ENCODE measurements at places on chromosomes 13 and 19.

- no peak for DNase-seq
Observed at GRCh38 chr19:38433268-38433733, at the start of gene RYR1. Gene RYR1, plus strand, starts transcription at chr19:38433691. Its CDS starts 139 bp downstream, at chr19:38433830.

DNA sequence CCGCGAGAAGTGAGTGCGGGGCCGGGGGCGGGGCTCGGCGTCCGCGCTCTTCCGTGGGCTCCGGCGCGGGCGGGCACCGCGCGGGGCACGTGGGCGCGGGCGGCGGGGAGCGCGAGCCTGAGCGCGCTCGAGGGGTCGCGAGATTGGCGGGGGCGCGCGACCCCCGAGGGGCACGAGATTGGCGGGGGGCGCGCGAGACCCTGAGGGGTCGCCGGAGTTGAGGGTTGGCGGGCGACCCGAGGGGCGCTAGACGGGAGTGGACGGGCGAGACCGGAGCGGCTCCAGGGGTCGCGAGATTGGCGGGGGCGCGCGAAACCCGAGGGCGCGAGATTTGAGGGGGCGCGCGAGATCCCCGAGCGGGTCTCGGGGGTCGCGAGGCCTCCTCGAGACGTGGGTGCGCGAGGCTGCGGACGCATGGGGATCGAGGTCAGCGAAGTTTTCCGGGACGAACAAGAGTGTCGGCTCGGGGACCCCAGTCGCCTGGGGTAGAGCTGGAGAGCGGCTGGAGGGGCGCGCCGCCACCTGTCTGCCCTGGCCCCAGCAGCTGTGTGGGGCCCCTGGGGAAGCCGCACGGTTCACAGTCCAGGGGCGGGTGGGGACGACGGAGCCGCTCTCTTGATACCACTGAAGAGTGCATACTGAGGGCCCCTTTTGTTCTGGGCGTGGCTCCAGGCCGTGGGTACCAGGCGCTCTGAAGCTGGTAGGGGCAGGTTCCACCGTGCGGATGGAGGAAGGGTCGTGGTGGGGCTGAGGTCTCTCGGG is 682 bp downstream of the SSBP4 start:
- DNase-seq, result no peak

GRCh38 chr19:46546194-46546896 is 50.7 kb upstream of the PNMA8B start:
- no peak for DNase-seq

GRCh38 chr13:67961331-67961730 is 731.2 kb upstream of the PCDH9 start:
- DNase-seq, result no peak

DNA sequence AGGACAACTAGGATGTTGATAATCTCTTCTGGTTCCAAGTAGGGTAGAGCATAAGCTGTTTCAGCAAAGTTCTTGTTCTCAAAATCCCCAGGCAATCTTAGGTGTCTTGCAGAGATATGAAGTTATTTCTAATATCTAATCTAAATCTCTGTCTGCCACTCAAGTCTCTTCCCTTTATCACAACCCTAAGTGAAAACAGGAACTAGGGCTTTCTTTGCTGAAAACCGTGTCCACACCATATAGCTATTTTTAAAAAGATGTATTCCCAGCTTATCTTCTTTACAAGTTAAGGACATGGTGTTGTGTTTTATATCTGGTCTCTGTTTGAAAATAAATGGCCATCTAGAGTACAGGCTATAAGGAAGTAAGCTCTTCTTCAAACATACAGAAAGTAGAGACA is 11.3 kb upstream of the RNASEH2B start:
- no peak for DNase-seq

DNA sequence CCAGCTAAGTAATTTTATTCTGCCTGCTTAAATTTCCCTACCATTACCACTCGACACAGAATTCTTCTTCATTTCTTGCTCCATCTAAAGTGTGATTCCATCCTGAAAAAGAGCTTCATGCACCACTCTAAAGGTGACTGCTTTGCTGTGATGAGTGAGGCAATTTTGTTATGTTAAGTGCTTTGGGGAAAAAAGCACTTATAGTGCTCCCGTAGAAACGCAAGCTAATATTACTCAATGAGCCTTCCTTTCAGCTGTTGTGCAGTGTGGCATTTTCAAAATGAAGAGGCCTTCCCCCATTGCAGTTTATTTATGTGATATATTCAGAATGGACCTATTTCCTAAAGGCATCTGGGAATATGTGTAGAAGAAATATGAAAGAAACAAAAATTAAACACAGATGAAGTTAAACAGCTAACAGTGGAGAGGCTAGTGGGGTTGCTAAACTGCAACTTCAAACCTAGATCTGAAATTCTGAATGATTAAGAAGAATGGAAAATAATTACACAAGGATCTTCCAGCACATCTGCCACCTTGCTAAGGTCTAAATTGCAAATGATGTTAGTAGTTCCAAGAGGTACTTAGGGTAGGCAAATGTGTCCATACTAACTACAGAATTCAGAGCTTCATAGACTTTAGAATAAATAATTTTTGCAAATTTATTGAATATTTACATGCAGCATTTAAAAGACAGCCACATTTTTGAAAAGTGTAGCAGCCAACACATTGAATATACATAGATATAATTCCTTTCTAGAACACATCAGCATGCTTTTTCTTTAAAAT is 211.7 kb downstream of the DCT start:
- DNase-seq, result no peak

- no peak for DNase-seq
Observed at GRCh38 chr13:51342706-51343105, 3.2 kb downstream of the SERPINE3 start.

DNA sequence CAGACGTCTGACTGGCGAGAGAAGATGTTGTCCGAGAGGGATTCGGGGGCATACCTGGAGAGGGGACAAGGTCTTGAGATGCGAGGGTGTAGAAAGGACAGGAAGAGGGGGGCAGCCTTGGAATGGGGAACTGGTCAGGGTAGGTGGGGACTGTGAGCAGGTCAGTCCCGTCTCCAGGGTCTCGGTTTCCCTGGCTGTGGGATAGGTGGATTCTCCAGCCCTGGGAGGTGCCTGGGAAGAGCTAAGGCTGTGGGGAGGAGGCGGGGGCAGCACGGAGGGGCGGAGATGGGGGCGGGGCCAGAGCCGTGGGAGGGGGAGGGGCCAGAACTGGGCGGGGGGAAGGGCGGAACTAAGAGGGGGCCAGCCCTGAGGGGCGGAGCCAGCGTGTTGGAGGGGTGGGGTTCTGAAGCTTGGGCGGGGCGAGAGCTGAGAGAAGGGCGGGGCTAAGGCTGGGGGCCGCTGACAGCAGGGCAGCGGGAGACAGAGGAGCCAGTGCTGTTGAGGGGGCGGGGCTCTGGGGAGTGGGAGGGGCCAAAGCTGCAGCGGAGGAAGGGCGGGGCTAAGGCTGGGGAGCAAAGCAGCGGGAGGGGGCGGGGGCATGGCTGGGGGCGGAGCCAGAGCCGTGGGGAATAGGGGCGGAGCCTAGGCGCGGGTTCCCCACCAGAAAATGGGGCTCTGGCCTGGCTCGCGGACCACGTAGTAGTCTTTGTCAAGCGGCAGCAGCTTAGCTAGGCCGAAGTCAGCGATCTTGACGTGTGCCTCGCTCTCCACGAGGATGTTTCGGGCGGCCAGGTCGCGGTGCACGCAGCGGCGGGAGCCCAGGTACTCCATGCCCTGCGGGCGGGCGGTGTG is 9.5 kb upstream of the INSL3 start:
- no peak for DNase-seq

- no peak for DNase-seq
Observed at GRCh38 chr13:97280478-97280877, 58.3 kb downstream of the MBNL2 start.

GRCh38 chr13:66574606-66575005 is 655.5 kb downstream of the PCDH9 start:
- no peak for DNase-seq

GRCh38 chr19:52366414-52366824 is 3.3 kb upstream of the ZNF880 start:
- DNase-seq, result no peak

DNA sequence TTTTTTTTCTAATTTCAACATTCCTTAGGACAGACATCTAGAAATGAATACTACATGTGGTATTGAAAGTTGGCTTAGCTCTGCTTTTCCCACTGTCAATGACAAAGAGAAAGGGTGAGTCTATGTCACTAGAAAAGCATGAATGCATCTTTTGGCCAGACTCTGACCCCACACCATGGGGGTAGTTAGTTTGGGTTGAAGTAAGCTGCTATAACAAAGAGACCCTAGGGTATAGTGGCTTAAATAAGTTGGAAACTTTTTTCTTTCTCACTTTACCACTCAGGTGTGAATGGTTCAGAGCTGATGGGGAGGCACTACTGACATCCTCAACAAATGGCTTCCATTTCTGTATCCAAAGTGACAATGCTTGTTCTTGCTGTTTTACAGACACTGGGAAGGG is 161.5 kb downstream of the DLEU7 start:
- DNase-seq, result no peak

- no peak for DNase-seq
Observed at GRCh38 chr19:4067396-4068046, 822 bp upstream of the ZBTB7A start.

GRCh38 chr13:101210774-101211173 is 205.5 kb downstream of the NALCN start:
- DNase-seq, result no peak

DNA sequence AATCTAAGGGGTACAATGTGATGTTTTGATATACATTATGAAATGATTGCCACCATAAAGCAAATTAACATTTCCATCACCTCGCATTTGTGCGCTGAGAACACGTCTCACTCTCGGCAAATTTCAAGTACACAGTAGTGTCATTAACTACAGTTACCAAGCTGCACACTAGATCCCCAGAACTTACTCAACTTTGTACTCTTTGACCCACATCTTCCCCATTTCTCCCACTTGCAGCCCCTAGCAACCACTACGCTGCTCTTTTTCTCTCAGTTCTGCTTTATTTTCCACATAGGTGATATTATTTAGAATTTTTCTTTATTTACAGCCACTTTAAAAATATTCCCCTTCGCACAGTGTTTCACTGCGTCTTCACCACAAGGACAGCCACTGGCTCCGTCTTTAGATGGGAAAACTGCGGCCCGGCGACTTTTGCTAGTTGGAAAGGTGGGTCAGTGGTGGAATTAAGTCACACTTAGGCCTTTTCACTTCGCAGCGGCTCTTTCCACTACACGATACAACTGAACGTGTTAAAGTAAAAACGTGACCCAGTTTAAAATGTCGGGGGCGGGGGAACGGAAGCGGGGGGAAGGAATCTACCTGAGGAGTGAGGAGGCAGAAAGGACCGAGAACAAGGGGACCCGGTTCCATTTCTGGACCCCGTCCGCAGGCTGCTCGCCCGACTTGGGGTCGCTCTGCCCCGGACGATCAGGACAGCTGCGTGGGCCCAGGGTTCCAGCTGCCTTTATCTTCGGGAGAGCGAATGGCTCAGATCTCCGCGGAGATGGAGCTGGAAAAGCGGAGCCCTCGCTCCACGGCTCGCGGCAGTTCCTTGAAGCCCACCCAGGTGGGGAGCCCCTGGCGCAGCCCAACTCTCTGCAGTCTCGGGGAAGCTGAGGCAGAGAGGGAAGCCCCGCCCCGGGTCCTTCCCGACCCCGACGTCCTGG is 486.1 kb downstream of the UQCRFS1 start:
- DNase-seq, result no peak

DNA sequence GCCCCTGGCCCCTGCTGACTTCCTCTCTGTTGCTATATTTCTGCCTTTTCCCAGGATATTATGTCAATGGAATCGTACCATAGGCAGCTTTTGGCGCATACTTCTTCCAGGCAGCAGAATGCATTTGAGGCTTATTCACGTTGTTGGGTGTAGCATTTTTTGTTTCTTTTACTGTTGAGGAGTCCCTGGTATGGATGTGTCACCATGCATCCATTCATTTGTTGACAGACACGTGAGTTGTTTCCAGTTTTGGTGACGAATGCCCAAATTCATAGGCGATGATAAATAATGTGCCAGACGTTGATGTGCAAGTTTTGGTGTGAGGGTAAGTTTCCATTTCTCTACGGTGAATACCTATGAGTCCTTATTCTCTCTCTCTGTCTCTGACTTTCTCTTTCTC is 5.0 kb downstream of the NFILZ start:
- no peak for DNase-seq

GRCh38 chr19:49889687-49890348 is 6.9 kb downstream of the IL4I1 start:
- peak; percentile 59 for DNase-seq

DNA sequence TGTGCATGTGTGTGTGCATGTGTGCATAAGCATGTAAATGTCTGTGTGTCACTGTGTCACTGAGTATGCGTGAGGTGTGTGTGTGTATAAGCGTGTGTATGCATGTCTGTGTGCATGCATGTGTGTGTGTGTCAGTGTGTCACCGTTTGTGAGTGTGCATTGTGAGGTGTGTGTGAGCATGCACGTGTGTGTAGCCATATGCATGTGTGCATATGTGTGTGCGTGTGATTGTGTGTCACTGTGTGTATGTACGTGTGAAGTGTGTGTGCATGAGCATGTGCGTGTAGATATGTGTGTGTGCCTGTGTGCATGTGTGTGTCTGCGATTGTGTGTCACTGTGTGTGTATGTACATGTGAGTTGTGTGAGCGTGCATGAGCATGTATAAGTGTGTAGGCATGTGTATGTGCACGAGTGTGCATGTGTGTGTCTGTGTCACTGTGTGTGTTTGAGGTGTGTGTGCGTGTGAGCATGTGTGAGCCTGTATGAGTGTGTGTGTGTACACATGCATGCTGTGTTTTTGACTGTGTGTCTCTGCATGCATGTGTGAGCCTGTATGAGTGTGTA is 144.5 kb downstream of the NALCN start:
- DNase-seq, result no peak

- peak; percentile 5 for DNase-seq
Observed at GRCh38 chr13:96994017-96994857, at the start of gene OXGR1. Gene OXGR1, minus strand, starts transcription at chr13:96994476. Its CDS starts 6,717 bp downstream, at chr13:96987759.

GRCh38 chr13:47166336-47166735 is 269.5 kb upstream of the HTR2A start:
- DNase-seq, result no peak

GRCh38 chr13:21069561-21070004 is 8.2 kb upstream of the LATS2 start:
- no peak for DNase-seq

DNA sequence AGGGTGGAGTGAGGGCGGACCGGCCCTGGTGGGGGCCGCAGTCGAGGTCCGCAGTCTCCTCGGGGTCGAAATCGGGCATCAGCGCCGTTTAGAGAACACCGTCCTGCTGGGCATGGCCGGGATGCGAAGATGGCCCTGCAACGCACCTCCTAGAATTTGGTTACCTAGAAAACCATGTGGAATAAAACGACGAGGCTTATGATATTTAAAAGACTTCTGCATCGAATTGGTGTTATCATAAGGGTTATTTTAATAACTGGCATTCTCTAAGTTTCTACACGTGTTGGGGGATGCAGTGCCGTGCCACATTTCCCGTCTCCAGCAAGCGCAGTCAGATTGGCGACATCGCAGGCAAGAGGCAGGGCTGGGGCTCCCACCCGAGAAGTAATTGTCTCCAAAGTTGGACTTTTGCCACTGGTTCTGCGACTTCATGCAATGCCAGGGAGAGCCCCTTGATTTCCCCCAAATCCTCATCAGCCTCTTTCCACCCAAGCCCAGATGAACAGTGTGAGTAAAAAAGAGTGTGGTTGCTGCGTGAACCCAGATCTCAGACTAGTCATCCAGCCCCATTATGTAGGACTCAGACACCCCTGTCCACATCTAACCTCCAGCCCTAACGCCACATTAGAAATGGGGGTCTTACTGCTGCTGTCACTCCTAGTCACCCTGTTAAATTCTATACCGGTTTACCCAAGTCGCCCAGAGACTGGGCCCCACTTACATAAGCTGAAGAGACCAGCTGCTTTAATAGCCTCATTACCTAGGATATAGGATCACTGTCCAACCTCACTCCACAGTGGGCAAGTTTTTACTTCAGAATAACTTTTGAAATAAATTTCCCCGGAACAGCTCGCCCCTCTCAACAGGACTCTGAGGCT is 571 bp upstream of the DHRS12 start:
- no peak for DNase-seq

- no peak for DNase-seq
Observed at GRCh38 chr19:18029617-18030338, 21.8 kb downstream of the ARRDC2 start.

Data from activated gamma-delta T cell (primary cell).